ENCODE measurements at places on chromosomes 11 and 22.

DNA sequence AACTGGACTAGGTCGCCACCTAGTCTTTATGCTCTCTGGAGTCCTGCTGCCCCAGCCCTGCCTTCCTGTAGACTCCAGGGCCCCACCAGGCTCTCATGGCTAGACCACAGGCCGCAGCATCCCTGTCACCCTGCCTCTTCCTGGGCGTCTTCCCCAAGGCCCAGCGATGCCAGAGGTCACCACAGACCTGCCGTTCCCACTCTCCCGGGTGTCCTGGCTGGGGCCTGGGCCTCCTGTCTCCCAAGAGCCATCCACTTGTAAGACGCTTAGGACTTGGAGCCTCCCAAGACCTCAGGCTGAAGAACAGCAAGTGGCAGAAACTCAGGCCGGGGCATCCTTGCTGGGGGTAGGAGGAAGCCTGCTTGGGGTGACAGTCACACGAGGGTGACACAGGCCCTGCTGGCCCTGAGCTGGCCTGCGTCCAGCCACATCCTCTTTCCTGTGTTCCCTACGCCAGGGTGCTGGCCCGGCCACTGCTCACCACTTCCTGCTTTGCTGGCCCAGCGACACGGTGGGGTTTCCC, 2.0 kb upstream of the TCIRG1 start:
- DNase-seq = no peak

- DNase-seq = no peak
These were observed 85.7 kb upstream of the LIN7C start for GRCh38 chr11:27592098-27592780.

DNA sequence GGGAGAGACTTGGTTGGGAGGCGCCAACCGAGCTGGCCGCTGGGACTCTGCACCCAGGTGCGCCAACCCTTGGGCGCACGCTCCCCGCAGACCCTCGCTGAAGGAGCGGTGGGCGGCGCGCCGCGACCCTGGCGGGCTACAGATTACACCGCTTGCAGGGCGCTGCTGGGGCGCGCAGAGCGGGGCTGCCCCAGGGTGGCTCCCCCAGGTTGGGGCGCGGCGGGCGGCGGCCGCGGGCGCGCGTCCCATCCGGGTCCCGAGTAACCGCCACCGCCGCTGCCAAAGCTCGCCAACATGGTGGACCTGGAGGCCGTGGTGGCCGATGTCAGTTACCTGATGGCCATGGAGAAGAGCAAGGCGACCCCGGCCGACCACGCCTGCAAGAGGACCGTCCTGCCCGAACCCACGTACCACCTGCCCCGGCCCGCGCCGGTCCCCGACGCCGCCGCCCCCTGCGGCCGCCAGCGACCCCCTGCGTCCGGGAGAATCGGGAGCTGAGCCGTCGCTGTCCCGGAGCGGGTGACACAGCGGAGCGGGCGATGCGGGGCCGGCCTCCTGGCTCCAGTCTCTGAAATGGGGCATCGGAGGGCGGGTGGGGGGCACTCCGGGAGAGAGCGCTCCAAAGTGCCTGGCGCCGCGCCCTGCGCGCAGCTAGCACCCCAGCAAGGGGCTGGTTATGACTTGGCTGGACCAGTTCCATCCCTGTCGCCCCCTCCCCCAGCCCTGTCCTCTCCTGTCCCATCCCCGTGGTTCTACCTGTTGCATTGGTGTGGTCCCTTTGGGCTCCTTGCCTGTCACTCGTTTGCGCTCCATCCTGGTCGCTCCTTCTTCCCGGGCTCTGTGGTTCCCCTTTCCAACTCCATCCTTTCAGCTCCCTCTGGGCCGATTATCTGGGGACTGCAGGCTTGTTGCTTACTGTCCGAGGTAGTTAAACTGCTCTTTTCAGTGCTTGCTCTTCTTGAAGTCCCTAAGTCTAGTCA, 143.3 kb upstream of the GRK3 start:
- no peak for DNase-seq

DNA sequence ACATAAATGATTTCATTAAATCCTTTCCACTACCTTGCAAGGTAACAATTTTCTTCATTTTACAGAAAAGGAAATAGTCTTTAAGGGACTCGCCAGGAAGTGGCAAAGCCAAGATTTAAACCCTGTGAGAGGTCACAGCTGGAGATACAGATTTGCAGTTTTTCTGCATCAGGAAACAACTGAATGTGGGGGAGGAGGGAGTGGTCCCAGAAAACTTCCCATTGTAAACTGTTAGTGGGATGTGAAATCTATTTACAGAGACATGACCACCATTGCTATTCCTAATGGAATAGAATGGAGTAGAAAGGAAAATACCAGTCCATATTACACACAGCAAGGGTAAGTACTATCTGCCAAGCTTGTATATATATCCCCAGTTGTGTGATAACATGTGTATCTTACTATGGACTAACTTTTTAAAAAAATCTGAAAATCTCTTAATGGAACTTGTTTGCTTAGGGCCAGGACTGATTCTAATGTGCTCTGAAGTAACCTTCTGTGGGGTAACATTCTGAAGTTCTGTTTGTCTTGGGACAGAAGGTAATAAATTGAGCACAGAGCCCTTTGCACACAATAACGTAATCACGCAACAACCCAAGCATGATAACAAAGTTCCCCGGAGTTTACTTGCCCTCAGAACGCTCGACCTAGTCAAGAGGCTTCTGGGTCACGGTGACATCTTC, 10.9 kb upstream of the TSKU start:
- no peak for DNase-seq

DNA sequence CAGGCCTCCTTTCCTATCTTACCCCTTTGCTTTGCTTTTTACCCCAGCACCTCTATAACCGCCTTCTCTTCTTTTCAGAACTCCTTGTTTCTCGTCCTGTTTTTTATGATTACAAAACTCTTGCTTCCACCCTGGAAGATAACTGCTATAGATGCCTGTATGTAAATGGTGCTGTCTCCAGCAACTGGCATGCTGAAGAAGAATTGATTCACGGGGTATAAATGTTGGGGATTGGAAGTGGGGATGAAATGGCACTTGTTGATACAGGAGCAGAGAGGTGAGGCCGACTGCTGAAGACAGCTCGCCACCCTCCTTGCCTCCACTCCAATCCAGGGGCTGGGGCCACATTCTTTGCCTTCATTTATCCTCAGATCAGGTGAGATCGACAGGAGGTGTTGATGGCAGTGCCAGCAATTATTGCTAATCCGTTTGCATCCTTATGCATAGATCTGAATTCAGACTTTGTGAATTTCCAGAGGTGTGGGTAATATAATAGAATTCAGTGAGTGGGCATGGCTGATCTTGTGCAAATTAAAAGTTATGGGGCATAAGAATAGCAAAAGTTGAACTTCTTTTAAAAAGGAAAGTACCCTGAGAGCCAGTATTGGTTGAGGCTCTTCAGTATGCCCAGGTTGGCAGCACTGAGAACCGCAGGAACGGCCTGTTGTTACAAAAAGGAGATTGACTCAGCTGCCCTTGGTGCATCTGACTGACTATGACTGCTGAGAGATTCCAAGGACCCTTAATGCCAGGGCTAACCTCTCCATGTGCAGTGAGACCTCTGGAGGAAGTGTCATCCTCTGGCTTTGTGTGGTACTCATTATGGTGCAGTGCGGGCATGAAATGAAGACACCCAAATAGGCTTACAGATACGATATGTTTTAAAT, 5.3 kb downstream of the NEAT1 start:
- peak; percentile 88 for DNase-seq

DNA sequence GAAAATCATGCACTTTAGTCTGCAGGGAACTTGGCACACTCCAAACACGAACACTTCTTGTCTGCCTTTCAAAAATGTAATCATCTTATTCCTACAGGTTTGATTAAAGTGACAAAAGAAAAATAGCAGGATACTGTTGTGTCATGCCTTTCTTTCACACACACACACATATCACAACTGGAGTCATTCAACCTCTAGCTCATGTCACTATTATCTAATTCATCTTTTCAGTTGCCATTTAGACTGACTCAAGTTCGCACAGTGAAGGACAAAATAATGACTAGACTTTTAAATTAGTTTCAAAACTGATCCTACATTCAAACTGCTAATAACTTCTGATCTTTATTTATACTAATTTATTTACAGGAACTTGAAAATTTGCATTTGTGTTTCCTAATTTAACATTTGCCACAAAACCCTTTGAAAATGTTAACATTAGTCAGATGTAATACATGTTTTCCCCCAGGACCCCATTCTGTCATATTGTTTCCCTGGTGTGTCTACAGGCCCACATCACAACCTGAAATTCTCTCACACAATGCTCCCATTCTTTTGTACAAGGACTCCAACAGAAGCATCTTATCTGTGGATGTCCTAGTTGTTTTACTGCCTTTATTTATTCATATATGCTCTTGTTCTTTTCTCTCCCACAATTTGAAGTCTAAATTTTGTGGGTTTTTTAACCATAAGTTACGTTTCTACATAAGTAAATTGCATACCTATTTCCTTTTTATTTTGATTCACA, 171.1 kb downstream of the GRIA4 start:
- DNase-seq = no peak

GRCh38 chr11:110711448-110711775, 825 bp downstream of the ARHGAP20 start:
- DNase-seq = no peak

DNA sequence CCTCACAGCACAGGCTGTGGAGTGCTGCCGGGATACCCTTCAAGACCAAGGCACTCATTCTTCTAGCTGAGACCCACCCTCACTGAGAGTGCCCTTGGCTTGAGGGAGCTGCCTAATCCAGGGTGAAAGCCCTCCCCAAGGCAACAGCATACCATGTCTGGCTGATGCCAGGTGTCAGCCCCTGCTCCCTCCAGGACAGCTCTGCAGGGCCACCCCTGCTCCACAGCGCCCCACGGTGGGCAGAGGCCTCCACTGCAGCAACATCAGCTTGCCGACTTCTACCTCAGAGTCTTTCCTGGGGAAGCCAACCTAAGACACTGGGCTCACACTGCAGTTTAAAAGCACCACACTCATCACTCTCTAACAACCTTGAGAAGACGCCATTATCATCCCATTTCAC, 29.0 kb downstream of the TTLL1 start:
- peak; percentile 51 for DNase-seq

DNA sequence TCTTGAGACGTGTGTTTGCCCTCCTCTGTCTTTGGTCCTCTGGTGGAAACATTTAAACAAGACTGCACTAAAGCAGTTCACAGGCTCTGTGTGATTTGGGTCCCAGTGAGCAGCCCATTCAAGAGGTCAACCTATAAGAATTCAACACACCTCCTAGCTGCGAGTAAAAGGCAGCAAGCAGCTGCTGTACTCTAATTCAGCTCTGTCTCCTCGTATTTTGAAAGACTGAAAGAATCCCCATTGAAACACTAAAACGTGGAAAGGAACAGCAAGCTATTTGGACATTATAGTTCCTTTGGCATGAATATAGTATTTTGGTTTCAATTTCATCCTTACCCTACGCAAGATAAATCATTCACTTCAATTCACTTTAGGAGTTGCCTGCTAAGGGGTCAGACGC, 1046.7 kb downstream of the DLG2 start:
- peak; percentile 82 for DNase-seq

DNA sequence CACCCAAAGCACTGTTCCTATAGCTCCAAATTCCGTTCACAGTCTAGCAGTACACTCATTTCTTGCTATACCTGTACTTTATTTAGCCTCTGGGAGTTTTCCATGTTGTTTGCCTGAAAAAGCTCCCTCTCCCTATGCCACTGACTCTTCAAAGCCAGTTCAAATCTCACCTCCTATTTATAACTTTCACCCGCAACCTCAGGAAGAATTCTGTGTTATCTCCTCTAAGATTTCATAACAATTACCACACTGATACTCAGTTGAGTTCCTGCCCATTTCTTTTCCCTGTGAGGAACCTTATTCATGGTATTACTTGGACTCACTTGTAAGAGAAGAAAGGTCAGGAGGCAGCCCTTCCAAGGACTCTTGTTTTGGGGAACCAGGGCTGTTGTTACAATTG, 25.2 kb downstream of the GDPD4 start:
- DNase-seq = no peak

DNA sequence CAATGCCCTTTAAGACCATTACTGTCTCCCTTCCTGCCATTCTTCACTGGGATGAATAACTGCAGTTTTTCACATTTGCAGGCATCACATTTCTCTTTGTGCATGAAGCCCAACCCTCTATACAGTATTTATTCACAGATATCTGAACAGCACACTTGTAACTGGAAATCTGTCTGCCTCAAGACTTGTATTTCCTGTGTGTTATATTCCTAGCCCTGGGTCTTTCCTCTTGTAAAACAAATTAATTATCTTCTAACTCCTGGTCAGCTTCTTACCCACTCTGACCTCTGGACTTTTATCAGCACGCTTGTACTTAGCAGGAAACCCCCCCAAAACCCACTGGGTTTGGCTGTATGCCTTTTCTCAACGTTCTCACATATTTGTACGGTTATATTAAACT, 2.0 kb downstream of the CSRP3 start:
- DNase-seq = no peak

DNA sequence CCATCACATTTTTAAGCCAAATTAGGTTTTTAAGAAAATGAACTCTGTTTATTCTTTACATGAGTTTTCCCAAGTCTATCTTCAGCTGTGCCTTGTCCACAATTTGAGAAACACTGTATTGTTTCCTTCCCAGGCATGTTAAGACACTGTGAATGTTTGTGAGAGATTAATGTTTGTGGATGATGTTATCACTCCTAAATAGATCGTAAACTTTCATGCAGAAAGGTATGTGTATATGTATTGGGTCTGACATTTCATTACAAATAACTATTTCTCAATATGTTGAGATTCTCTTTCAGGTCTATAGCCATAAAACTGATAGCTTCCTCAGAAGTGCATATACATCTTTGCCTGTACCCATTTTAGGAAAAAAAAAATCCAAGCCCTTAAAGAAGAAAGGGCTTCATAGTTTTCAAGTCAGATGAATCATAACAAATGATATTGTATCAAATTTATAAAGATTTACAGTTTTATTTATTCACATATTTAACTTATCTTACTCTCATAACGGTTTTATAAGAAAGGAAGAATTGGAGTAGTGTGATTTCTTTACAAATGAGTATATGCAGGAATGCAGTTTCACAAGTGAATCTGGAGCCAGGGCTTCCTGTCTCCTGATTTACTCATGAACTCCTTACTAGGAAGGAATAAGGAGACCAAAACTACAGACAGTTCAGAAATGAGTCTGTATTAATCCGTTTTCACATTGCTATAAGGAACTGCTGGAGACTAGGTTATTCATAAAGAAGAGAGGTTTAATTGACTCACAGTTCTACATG, 11.2 kb downstream of the OR8D1 start:
- no peak for DNase-seq

DNA sequence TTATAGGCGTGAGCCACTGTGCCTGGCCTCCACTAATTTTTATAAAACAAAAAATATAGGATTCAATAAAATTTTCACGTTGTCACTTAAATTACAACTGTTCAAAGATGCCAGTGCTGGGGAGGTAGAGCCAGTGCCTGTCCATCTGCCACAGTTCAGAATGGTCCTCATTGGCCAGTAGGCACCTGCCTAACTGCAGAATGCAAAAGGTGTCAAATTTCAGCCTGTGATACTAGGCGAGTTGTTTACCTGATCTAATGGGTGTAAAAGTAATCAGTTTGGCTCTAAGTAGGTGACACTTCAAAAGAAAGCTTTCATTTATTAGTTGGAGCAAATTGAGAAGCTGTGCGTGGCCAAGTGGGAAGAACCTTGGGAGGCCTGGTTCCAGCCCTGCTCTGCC, 2.4 kb downstream of the SMARCB1 start:
- peak; percentile 7 for DNase-seq
